ENCODE measurements at places on chromosomes 13 and 19.

GRCh38 chr19:46090444-46090843 lies 34.0 kb downstream of the IGFL3 start:
- no peak for DNase-seq

DNA sequence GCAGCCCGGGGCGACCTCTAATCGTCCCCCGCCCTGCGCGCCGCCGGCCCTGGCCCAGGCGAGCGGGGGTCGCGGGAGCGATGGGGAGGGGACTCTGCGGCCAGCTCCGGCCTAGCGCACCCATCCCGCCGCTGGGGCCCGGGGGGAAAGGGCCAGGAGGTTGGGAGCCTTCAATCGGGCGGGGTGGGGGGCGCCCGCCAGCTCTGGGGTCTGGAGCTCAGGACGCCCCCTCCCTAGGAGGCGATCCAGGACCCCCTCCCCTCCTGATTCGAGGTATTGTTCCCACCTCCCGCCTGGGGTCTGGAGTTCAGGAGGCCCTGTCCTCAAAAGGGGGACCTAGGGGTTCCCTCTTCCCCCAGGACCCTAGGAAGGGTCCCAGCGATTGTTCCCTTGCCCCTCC lies 430 bp downstream of the ZNF358 start:
- no peak for DNase-seq

GRCh38 chr19:31838163-31838815 lies 489.1 kb upstream of the TSHZ3 start:
- DNase-seq: no peak

GRCh38 chr13:112924365-112924764 lies 44.6 kb upstream of the MCF2L start:
- DNase-seq: no peak

DNA sequence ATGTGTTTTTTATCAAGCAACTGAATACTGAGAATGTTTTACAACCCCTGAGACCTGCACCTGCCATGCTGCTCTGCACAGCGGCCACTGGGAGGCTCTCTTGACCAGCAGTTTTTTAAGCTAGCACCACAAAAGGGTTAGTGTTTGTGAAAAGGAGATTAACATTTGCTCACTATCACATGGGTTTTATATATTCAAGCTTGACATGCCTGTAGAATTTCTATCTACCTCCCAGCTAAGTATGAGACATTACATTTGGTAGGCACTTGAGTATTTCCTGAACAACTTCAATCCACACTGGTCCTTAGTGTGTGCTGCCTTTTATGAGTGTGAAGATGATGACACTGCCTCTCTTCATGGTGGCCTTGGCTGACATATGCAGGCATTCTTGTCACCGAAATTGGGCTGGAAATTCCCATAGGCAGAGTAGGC lies 1238.9 kb downstream of the UQCRFS1 start:
- no peak for DNase-seq

GRCh38 chr13:51845574-51846318 lies 769 bp upstream of the TMEM272 start:
- no peak for DNase-seq

- DNase-seq: no peak
Observed at GRCh38 chr13:93425411-93425810, 198.8 kb downstream of the GPC6 start.

DNA sequence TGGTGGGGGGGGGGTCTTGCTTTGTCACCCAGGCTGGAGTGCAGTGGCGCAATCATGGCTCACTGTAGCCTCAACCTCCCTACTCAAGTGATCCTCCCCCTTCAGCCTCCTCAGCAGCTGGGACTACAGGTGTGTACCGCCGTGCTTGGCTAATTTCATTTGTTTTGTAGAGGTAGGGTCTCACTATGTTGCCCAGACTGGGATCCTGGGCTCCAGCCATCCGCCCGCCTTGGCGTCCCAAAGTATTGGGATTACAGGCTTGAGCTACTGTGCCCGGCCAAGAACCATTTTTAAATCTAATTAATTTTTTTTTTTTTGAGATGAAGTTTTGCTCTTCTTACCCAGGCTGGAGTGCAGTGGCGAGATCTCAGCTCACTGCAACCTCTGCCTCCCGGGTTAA lies 18.2 kb upstream of the JUND start:
- no peak for DNase-seq
